CD4-positive, alpha-beta memory T cell (primary cell): ENCODE measurements at places on chromosomes 4 and X.

GRCh38 chrX:75784680-75785491 lies at the start of gene MAGEE2:
TSS of gene MAGEE2 (minus strand) at chrX:75785254. CDS start at chrX:75785051, 203 bp downstream.
- DNase-seq, result no peak
- H3K36me3 ChIP-seq, result no peaks in the 10 kb centered on the region

- H3K27me3 ChIP-seq, result no peaks in the 10 kb centered on the region
- no peak for DNase-seq
- no peak overlapping the region for H3K4me3 ChIP-seq
- peaks cover 10% of the 10 kb centered on the region for H3K4me1 ChIP-seq
Measured at GRCh38 chrX:119817130-119817690, 25.8 kb upstream of the RPL39 start.

DNA sequence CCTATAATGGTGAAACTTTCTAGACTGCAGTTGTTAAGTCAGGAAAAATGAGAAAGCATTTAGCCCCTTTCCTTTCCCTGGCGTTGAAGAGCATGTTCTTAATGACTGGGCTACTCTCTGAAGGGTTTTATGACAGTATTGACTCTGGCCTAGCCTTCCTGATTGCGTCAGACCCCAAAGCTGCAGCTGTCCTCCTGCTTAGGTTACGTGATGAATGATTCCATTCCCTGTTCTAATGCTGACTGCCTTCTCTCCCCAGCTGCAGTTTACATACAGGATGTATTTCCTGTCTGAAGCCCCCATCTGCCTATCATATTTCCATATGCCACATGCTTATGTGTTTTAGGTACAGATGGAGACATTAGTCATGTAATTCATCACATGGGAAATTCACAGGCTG lies 105.8 kb upstream of the EGFL6 start:
- no peaks in the 10 kb centered on the region for H3K36me3 ChIP-seq
- no peaks in the 10 kb centered on the region for H3K4me1 ChIP-seq
- no peak for DNase-seq
- no peak overlapping the region for H3K27ac ChIP-seq
- H3K4me3 ChIP-seq, result no peak overlapping the region

DNA sequence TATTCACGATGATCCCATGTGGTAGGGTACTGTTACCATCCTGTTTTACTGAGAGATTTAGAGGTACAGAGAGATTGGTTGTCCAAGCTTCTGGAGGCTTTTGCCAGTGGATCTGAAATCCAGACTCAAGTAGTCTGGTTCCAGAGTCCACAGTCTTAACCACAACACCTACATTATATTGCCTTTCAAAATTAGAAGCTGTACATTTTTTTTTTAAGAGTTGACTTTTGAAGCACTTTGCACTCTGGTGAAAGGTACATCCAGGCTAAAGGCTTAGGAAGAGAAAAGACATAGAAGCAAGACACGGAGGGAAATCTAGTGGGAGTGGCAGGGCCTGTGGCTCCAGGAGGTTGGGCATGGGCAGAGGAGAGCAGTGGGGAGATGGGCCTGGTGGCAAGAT lies 122.1 kb downstream of the AFF1 start:
- H3K4me1 ChIP-seq, result peaks cover 70% of the 10 kb centered on the region
- H3K36me3 ChIP-seq, result no peaks in the 10 kb centered on the region
- H3K4me3 ChIP-seq, result no peak overlapping the region
- H3K27me3 ChIP-seq, result no peaks in the 10 kb centered on the region
- DNase-seq, result no peak

- H3K36me3 ChIP-seq, result no peaks in the 10 kb centered on the region
- no peak overlapping the region for H3K4me3 ChIP-seq
- peak; percentile 9 for DNase-seq
- H3K27ac ChIP-seq, result no peak overlapping the region
- no peaks in the 10 kb centered on the region for H3K27me3 ChIP-seq
- H3K4me1 ChIP-seq, result no peaks in the 10 kb centered on the region
Measured at GRCh38 chr4:6362896-6363295, 93.2 kb downstream of the WFS1 start.
